ENCODE measurements at places on chromosomes 4 and X. TPM values are rescaled to one million over a fixed set of nuclear protein-coding genes. Genes with fewer than 3 reads are reported as not detected.

Gene NAA11
- total RNA-seq = not detected

Gene MAGEA6
- not detected for total RNA-seq

Gene NXF2B
- not detected for total RNA-seq

Gene CT47B1
- not detected for total RNA-seq

Gene CDX4
- total RNA-seq = not detected

Gene ARMCX6
- total RNA-seq = 26.8 TPM

Gene GLRB
- 11.7 TPM for total RNA-seq

Gene CLOCK
- 20.0 TPM for total RNA-seq

Gene ASMT
- not detected for total RNA-seq

Gene ETDB
- total RNA-seq = not detected

Gene NHSL2
- 0.77 TPM for total RNA-seq

Gene GAGE1
- not detected for total RNA-seq

Gene SAGE1
- total RNA-seq = not detected

Gene IL13RA2
- total RNA-seq = 0.38 TPM

Gene APLN
- 14.9 TPM for total RNA-seq

Gene NDNF
- total RNA-seq = 0.56 TPM

Gene RBM46
- not detected for total RNA-seq

Gene SNCA
- total RNA-seq = 0.96 TPM

Gene RAI2
- 0.38 TPM for total RNA-seq

Gene ZNF732
- 1.2 TPM for total RNA-seq

Gene MBNL3
- 0.96 TPM for total RNA-seq

Gene DDX53
- not detected for total RNA-seq

Gene TRO
- 10.2 TPM for total RNA-seq

Gene C4orf51
- total RNA-seq = not detected

Gene METAP1
- total RNA-seq = 27.1 TPM

Gene SGMS2
- 221 TPM for total RNA-seq

Gene ADGRL3
- 14.1 TPM for total RNA-seq

Gene PPP1R3F
- 7.3 TPM for total RNA-seq

Gene TCEAL5
- total RNA-seq = not detected

Gene GSX2
- total RNA-seq = under 0.01 TPM

Gene PAQR3
- total RNA-seq = 19.9 TPM

Gene DMRTC1B
- total RNA-seq = not detected

Gene TMEM150C
- 0.38 TPM for total RNA-seq

Gene ADH1C
- not detected for total RNA-seq

Gene GAGE12F
- total RNA-seq = not detected

Gene SSX4
- total RNA-seq = not detected

Gene KCNIP4
- total RNA-seq = under 0.01 TPM

Gene ADD1
- total RNA-seq = 134 TPM

Gene FMR1NB
- not detected for total RNA-seq

All from regular cardiac myocyte (primary cell).